ENCODE measurements at places on chromosomes 11 and 22.

DNA sequence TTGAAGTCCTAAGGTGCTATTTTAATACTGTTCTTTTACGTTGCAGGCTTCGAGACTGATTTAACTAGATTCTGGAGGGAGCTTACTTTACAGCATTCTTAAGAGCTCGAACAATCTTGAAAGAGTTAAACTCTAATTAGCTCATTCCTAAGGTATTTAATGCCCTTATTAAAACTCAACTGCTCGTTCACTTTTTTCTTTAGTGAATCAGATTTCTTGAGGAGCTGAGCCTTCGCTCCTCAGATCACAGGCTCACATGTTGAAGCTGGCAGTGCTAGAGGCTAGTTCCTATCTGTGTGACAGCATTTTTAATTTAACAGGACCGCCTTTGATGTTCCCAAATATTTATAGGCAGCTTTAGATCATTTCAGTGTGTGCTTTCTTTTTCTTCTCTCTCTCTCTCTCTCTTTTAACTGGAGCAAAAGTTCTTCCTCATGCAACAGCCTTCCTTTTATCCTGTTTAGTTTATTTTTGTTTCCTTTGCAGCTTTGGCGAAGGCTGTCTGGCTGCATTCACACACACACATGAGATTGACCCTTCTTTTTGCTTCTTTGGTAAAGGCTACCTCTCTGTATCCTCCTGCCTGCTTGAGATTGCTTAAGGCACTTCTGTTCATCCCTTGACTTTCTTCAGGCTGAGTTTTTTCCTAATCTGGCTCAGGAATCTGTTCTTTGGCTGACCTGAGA is 21.0 kb downstream of the ZNRF3 start:
- no peak for DNase-seq

DNA sequence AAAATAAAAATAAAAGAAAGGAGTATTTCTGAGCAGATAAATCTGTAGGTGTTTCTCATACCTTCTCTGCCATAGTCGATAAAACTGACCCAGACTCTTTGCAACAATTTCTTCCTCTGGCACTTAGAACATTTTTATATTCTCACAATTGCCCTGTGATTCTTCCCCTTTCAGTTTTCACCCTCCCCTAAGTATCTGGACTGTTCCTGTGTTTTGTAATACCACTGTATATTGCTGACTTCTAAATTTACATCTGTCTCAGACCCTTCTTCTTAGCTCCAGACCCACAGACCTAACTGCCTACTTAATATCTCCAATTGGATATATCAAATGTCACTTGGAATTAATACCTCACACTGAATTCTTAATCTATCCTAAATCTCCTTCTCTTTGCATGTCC is 133.4 kb upstream of the DDI1 start:
- no peak for DNase-seq

DNA sequence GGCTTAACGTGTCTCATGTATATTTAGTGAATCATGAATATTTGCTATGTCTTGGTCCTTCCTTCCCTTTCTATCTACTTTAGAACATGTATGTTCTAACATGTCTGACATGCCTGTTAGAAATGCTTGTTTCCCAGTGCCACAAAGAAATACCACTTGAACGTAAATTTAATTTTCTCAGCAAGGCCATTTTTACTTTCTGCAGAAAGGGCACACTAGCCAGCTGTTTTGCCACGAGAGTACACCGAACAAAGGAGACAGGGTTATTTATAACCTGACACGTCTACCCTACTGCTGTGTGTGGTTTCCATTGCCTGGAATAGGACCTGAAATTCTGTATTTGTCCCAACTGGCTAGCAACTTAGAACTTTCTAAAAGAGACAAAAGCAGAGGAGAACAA is 7.4 kb upstream of the ZBTB44 start:
- DNase-seq, result no peak

GRCh38 chr22:37848587-37849088 is 581 bp upstream of the EIF3L start:
- DNase-seq, result no peak

DNA sequence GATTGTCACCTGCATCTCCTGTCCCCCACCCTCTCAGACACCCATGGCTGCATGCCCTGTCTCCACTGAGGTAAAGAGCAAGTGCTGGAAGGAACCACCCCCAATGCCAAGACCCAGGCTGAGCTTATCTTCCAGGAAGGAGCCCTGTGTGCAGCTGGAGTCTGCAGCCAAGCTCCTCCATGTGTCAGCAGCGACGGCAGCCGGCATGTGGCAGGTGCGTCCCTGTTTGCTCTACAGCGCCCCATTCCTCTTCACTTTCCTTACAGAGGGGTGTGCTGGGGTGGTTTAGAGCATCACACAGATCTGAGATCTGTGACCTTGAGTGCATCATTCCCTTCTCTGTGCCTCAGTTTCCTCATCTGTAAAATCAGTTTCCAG is 7.7 kb upstream of the MN1 start:
- no peak for DNase-seq

GRCh38 chr11:23453522-23453921 is 593.2 kb upstream of the CCDC179 start:
- DNase-seq, result no peak

DNA sequence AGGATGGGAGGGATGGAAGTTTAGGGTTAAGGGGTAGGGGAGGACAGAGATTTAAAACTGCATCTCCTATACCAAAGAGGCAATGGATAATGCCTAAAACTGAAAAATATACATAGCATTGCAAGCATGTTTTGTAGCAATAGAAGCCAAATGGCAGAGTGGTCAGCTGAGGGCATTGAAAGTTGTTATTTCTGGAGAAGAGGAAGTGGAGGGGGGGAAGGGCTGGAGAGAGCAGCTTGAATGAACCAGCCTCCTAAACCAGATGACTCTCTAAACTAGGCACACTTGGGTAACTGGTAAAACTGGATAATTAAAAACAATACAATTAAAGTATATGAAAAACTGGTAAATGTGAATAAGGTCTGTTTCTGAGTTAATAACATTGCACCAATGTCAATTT is 70.3 kb upstream of the TP53I11 start:
- DNase-seq, result no peak

GRCh38 chr11:92931746-92932422 is 37.6 kb upstream of the MTNR1B start:
- no peak for DNase-seq

DNA sequence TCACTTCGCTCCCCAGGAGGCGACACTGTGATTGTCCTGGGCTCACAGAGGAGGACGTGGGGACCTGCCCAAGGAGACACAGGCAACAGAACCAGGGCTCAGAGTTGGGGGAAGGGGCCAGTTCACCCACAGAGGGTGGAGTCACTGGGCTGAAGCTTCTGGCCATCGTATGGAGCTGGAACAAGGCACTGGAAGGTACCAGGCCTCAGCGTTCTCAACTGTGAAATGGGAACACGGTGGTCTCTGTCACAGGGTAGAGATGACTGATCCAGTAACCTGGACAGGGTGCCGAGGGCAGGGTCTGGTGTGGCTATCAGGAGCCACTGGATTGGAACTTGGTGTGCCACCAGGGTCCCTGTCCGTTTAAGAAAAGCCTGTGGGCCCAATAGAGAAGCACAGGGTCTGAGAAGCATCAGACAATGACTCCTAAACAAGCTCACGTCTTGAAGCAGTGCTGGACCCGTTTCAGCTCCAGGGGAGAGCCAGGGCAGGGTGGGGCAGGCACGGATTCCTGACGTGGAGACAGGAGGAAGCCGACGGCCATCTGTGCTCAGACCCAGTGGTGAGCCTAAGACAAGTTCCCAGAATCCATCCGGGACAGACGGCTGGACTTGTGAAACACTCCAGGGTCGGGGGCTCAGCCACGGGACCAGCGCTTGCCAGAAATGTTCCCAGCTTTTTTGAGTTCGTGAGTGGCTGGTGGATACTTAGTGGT is 25.0 kb upstream of the KCNQ1OT1 start:
- no peak for DNase-seq

DNA sequence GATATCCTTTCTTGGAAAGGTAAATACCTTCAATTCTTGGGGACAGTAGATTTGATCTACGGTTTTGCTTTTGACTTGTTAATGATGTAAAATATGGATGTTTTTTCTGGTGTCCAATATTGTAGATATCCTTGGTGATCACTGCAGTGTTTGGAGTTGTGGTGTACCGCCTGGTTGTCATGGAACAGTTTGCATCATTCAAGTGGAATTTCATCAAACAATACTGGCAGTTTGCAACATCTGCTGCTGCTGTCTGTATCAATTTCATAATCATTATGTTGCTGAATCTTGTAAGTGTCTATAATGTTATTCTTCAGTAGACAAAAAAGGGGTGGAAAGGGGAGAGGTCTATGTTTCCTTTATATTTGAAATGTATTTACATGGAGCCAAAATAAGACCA is 27.4 kb upstream of the MUC15 start:
- no peak for DNase-seq

DNA sequence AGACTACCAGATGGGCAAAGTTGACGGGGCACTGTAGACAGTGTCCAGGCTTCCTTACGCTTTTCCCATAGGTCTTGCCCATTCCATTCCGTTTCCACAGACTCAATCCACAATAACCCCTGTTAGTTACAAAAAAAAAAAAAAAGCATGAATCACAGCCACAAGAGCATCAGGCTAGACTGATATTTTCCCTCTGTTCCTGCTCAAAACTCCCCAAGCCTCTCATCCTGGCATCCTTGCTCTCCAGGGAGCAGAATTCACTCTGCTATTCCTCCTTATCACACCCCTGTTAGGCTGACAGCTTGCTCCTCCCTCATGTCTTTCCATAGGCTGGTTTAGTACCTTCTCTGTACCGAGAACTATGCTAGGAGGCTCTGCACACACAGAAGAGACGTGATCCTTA is 42.2 kb downstream of the TMEM123 start:
- no peak for DNase-seq

DNA sequence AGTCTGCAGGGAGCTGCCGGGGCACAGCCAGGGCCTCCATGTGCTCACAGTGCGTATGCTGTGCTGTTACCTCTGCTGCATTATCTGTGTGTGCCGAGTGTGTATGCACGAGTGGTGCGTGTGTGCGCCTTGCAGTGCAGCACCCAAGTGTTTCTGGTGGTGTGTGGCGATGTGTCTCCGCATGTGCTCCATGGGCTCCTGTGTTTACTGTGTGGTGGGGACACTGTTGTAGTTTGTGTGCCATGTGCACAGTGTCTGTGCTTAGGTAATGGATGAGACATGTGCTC is 31.4 kb downstream of the KCNC1 start:
- DNase-seq, result no peak

DNA sequence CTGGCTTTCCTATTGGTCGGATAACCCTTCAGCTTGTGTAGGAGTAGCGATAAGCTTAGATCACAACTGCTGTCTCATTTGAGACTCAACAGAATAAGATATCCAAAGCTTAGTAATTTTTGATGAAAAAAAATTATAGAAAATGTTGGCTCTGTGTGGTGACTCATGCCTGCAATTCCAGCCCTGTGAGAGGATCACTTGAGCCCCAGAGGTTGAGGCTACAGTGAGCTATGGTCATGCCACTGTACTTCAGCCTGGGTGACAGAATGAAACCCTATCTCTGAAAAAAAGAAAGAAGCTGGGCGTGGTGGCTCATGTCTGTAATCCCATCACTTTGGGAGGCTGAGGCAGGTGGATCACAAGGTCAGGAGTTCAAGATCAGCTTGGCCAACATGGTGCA is 55.6 kb upstream of the RRM1 start:
- no peak for DNase-seq

GRCh38 chr11:93984196-93984567 is 37.0 kb upstream of the HEPHL1 start:
- no peak for DNase-seq

DNA sequence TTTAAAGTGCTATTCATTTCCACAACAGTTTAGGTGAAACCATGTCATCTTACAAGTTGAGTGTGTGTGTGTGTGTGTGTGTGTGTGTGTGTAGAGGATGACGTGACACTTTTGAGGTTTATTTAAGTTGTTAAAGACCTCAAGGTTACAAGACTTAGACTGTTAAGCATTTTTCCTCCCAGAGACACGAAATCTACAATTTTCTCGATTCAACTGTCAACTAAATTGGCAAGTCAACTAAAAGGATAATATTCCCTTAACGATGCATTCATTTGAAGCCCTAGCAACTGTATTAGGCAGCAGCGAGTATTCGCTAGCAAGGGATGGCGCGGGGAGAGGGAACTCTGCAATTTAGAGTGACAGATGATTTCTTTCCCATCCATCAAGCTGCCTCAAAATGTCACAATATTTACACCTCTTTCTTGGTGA is 17.6 kb upstream of the BDNF start:
- no peak for DNase-seq

DNA sequence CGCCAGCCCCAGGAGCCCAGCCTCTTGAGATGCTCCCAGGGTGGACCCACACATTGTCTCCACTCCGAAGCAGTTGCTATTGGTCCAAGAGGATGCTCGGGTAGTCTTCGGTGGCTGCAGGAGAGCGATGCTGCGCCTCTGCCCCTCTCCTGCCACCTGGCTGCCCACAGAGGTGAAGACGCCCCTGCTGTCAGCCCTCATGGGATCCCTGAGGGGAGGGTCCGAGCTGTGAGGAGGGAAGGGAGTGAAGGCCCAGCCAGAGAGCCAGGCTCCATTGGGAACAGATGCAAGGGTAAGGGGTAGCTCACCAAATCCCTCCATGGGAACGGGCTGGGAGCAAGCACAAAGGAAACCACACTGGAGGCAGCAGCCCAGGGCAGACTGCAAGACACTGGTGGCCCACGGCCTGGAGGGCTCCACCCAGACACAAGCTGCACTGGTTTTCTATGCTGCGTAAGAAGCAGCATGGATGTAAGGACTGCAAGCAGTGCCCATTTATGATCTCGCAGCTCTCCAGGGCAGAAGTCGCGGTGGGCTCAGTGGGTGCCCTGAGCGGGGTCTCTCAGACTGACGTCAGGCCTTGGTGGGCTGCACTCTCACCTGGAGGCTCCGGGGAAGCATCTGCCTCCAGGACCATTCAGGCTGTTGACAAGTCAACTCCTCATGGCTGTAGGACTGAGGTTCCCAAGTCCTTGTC is 15.7 kb downstream of the TSPAN32 start:
- DNase-seq, result no peak

DNA sequence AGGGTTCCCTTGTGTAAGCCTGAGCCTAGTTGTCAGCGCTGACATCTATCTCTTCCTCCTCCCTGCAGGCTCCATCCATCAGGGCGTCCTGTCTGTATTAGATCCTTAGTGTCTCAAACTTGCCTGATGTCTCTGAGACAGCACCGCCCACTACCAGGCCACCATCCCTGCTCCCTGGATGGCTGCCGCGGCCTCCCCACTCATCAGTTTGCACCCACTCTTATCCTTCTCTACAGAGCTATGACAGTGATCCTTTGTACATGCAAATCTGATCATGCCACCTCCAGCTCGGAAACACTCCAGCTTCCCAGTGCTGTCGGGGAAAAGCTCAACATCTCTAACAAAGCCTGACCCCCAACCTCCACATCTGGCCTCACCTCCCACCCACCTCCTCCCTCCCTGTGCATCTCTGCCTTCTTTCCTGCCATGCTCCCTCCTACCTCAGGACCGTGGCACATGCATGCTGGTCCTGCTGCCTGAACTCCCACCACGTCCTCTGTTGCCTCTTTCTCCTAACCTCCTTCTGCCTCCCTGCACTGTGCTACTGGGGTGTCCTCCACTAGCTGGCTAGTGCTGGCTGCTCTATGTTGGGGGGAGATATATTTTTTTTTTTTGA is 61.6 kb upstream of the EIF3D start:
- DNase-seq, result no peak

- DNase-seq, result no peak
Observed at GRCh38 chr11:72981971-72982685, 160.0 kb downstream of the FCHSD2 start.

Measured in GM12864 (cell line).